ENCODE measurements at places on chromosomes 4 and X. TPM values are rescaled to one million over a fixed set of nuclear protein-coding genes. Genes with fewer than 3 reads are reported as not detected.

GRCh38 chr4:66404141-66404540 lies 733.9 kb upstream of the EPHA5 start:
- DNase-seq: no peak

GRCh38 chr4:163932504-163932903 lies 438.0 kb downstream of the TMA16 start:
- DNase-seq: no peak

The SYP gene
- 1.7 TPM for total RNA-seq

DNA sequence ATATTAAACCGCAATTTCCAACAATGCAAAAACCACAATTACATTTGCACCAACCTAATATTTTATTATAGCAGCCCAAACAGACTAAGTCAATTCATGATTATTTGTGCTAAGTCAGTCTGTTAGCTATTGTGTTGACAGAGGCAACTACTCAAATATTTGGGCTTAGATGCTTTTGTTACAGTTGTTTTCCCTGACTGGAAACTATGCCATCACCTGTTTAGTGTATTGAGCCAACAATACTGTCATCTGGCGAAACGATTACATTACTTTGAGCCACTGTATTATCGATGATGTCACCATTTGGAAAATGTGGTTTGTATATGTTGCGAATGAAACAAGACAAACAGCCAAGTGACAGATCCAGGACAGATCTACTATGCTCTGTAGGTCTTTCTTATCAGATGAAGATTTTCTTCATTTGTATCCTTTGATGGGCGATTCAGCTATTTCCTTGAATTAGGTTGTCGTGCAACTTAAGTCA lies 38.7 kb upstream of the INTS6L start:
- no peak for DNase-seq

The NKX3-2 gene
- total RNA-seq: not detected

DNA sequence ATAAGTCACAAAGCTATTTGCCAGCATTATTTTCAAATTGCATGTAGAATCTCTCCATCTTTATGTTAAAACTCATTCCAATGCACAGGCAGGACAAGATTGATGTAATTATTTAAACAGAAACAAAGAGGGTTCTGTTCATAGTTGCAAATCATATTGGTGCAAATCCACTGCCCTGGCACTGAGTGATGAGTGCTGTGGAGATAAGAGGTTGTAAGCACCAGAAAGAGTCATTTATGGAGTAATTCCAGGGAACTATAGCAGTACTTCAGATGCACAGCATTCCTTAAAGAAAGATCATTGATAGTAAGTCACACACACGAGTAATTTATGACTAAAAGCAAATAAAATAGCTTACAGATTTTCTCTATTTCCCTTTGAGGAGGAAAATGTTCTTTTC lies 337.7 kb upstream of the CTSO start:
- DNase-seq: no peak

GRCh38 chr4:98603683-98604521 lies 54.5 kb downstream of the TSPAN5 start:
- DNase-seq: no peak

DNA sequence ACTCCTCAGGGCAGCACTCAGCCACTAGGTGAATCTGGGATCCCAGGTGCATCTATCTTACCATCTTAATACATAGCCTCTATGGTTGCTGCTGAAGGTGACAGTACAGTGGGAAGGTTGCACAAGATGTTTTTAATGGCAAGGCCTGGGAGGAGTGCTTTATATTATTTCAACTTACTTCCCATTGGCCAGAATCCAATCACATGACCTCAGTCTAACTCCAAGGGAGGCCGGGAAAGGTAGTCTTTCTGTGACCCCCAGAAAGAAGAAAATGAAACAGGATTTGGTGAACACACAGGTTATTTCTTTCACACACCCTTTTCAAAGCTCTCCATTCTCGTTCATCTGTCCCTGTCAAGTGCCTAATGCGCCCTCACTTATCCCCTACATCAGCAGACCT lies 189.1 kb upstream of the ATP6AP2 start:
- no peak for DNase-seq

GRCh38 chrX:143580266-143580665 lies 55.6 kb downstream of the SLITRK4 start:
- DNase-seq: no peak

DNA sequence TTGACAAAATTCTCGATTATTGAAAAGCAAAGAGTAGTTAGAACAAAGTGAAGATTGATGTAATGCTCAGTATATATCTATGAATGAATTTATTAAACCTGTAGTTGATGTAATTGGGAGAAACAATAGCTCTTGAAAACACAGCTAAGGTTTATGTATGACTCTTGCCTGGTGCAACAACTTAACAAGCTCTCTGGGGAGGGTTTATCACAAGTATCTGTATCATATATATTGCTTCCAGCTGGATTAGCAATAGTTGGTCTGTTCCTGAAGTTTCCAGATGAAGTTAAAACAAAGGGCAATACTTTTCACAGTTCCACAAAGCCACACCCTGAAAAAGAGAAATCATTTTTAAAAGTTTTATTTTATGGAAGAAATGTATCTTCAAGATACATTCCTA lies 91.4 kb downstream of the ARSJ start:
- DNase-seq: no peak

GRCh38 chrX:96027407-96027806 lies 657.2 kb upstream of the DIAPH2 start:
- DNase-seq: no peak

DNA sequence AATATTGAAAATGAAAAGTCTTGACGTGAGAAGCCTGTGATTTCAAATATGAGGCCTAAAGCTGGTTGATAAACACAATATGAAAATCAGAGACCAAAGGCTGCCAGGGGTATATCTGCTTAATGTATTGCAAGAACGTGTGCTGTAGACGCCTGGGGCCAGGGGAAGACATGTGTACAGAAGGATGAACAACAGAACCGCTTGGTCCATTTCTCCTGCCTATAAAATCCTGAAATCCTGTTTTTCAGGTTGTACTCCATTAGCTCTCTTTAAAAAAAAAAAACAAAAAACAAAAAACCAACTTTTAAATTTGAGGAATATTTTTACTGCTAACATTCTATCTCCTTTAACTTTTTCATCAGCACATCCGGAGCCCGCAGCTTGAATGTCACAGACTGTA lies 109.2 kb downstream of the STOX2 start:
- no peak for DNase-seq

DNA sequence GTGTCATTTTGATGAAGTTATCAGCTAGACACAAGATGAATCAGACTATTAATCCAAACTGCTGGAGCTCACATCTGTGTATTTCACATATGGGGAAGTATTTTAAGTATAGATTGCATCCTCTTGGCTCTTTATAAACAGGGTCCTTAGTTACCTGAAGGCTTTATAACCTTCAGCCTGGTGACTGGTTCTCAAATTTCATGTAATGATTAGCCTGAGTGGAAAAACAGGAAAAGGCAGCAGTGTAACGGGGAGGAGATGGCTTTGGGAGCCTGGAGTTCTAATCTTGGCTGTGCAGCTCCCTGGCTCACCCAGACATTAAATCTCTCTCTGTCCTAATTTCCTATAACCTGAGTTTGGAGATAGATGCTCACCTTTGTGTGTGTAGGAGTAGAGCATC lies 103.8 kb upstream of the HPF1 start:
- no peak for DNase-seq

The MCTS1 gene
- 55.2 TPM for total RNA-seq

GRCh38 chr4:163385466-163385865 lies 41.8 kb downstream of the NPY5R start:
- DNase-seq: no peak

The BMP15 gene
- not detected for total RNA-seq

- no peak for DNase-seq
These were observed 13.7 kb downstream of the ATP5ME start for GRCh38 chr4:660401-660800.

- no peak for DNase-seq
These were observed 27.0 kb upstream of the TMEM150C start for GRCh38 chr4:82588771-82589270.

The SMIM20 gene
- 28.3 TPM for total RNA-seq

GRCh38 chr4:153535772-153536513 lies 69.8 kb downstream of the TMEM131L start:
- DNase-seq: no peak

The MAGEB17 gene
- total RNA-seq: not detected

GRCh38 chr4:71229477-71230270 lies 109.1 kb upstream of the SLC4A4 start:
- no peak for DNase-seq

The WNK3 gene
- total RNA-seq: 10.0 TPM

GRCh38 chrX:136810493-136810892 lies 29.8 kb upstream of the ARHGEF6 start:
- no peak for DNase-seq

GRCh38 chr4:7684294-7684693 lies 249.6 kb upstream of the PSAPL1 start:
- DNase-seq: no peak

The SLC25A14 gene
- total RNA-seq: 13.6 TPM

The FRMPD3 gene
- 0.96 TPM for total RNA-seq

- no peak for DNase-seq
These were observed 115.1 kb downstream of the SPANXA1 start for GRCh38 chrX:141469469-141469868.

The IGSF1 gene
- total RNA-seq: 0.18 TPM

GRCh38 chr4:153676486-153676885 lies 7.6 kb upstream of the TLR2 start:
- no peak for DNase-seq

All from ureter (tissue), 1 donor.